ENCODE measurements at places on chromosomes 4 and X. TPM values are rescaled to one million over a fixed set of nuclear protein-coding genes. Genes with fewer than 3 reads are reported as not detected.
A peak's percentile ranks its signal among the peaks of the same experiment; 100 is the strongest.

GRCh38 chrX:40007131-40007755 lies 90.5 kb downstream of the BCOR start:
- no peak for DNase-seq

- DNase-seq: no peak
Observed at GRCh38 chr4:95778666-95779065, 61.2 kb upstream of the PDHA2 start.

DNA sequence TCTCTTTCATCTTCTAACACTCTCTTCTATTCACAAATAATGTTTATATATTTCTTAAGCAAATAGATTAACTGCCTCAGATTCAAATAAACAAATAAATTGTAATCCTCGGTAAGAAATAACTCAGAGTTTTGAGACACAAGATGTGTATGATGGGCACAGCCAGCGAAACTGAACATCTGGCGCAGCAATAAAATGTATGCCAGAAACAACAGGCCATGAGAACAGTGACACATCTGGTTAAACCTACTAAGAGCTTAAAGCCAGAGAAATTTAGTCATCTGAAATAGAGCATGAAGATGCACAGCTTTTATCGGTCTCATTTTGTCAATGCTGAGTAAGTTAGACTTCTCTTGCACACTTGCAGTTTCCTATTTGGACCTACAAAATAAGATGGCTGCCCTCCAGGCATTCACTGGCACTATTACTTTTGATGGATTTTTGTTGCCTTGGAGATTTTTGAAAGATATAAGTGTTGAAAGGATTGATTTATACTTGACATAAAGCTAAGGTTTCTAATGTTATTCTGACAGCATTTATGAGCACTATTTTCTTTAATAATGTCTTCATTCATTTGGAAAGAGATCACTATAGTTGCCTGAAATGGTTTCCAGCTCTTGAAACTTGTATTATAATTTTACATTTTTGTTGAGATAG lies 1444.0 kb downstream of the PCDH18 start:
- DNase-seq: peak; percentile 78

- no peak for DNase-seq
Observed at GRCh38 chr4:149518471-149518870, 297.2 kb downstream of the IQCM start.

DNA sequence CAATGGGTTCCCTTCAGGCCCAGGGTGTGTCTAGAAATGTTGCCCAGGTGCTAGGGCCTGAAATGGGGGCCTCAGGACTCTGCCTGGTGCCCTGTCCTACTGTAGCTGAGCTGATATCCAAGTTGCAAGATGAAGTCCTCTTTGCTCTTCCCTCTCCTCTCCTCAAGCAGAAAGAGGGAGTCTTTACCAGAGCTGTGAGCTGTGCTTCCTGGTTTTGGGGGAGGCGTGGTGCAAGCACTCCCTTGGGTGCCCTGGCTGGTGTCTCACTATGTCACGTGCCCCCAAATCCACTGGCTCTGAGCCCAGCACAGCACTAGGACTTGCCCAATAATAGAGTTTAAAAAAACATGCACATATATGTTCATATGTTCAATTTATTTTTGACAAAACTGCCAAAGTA lies 29.3 kb upstream of the CT47A1 start:
- no peak for DNase-seq

The CT55 gene
- not detected for polyA plus RNA-seq

DNA sequence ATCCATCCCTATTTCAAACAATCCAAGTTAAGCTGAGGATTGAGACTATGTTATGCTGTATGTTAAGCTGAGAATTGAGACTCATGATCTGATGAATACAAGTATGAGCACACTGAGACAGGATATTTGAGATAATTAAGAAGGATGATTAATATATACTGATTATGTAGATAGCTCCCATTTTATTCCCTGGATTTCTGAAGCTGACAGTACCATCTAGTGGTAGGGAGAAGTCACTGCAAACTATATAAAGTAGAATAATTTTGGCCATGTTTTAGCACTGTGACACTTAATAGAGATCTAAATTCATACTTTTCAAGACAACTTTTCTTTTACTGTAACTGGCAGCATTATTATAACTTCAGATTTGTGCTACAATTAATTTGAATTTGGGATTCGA lies 63.8 kb upstream of the HPRT1 start:
- no peak for DNase-seq

- DNase-seq: no peak
Observed at GRCh38 chr4:1210971-1211370, 38.0 kb downstream of the CTBP1 start.

The NAP1L3 gene
- polyA plus RNA-seq: 0.63 TPM

- no peak for DNase-seq
Observed at GRCh38 chrX:856566-857290, 226.1 kb downstream of the SHOX start.

DNA sequence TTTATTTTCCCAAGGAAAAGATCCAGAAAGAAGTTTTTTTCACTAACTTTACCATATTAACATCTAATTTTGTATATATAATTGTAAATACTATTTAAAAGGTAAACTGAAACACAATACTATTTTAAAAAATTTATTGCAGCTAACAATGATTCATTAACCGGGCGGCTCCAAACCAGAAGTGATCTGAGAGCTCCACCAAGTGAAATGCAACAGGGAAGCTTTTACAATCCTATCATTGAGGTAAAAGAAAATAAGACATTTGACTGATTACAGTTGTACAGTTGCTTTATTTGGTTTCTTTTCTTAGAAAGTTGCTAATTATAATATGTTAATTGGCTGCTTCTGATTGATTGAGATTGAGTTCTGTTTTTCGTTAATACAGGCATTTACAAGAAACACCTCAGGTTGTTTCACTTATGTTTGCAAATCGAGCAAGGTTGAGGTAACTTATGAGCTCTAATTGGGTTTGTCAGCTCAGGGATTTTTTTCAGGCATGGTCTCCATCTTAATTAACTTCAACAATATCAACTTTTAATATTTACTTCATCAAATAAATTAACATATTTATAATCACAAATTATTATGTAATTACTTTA lies 220.2 kb upstream of the UGT8 start:
- DNase-seq: peak; percentile 64

The GRIA3 gene
- 0.22 TPM for polyA plus RNA-seq

The NUP62CL gene
- 3.0 TPM for polyA plus RNA-seq

DNA sequence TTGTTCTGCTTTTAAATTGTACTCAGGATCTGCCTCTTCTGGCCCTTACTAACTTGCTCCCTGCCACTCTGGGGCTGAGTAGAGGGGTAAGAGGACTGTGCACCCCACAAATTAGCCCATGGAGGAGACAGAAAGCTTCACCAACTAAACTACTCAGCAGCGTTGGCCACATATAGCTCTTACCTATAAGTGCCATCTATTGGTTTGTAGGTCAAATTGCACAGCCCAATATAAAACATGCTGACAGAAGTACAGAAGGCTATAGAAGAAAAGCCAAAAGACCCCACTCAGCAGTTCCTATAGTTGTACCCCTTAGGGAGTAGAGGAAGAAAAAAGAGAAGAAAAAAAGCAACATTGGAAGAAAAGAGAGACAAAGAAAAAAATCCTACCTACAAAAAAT lies 341.2 kb upstream of the FMR1 start:
- no peak for DNase-seq

DNA sequence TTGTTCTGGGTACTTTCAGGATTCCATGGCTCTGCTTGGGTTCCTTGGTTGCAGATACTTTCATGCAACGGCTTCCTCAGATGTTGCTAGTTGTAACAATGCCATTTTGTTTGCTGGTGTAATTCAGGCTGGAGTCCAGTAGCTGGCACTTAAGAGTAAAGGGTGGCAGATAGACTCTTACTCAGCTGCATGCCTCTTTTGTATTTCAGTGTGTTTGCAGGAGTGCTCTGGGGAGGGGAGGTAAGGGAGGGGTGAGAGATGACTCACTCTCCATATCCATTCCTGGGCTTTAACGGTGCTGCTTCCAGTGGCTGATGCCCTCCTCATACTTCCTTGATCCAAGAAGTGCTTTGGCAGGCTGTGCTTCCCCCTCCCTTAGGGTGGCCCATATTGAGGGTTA lies 155.2 kb downstream of the ZNF330 start:
- DNase-seq: no peak

- no peak for DNase-seq
Observed at GRCh38 chr4:100391863-100392262, 126.0 kb downstream of the EMCN start.

The AFAP1 gene
- 7.1 TPM for polyA plus RNA-seq

DNA sequence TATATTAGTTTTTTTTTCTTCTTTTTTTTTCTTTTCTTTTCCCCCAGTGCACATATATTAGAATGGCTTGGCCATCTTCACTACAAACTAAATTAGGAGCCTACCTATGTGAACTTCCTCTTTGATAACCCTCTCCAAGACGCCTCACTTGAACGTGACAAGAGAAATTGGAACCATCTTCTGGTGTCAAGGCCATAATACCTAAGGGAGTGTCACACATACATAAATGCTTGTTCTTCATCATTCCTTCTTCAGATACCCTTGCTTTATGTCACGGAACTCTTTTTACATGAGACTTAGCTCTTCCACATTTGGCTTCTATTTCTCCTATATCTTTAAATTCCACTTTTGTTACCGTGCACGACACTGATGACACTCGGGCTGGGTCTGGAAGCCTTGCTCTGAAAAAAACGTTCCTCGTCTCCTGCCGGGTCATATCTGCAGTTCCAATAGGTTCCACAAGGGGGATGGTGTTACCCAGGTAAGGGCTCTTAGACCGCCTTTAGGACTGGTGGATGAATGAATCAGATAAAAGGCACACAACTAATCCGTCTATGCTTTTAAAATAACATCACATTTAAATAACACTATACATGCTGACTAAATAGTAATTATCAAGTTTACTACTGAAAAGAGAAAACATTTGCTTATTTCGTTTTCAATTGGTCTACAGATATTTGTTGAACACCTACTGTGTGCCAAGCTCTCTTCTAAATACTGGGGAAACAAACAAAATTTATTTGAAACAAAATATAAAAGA lies 19.9 kb downstream of the DGAT2L6 start:
- DNase-seq: no peak

- DNase-seq: peak; percentile 98
Observed at GRCh38 chr4:8274765-8275547, 5.4 kb downstream of the HTRA3 start.

The HOPX gene
- 731 TPM for polyA plus RNA-seq

- no peak for DNase-seq
Observed at GRCh38 chr4:16255730-16256129, 29.5 kb upstream of the TAPT1 start.

- no peak for DNase-seq
Observed at GRCh38 chr4:105436414-105436813, 37.4 kb downstream of the PPA2 start.

The GABRG1 gene
- polyA plus RNA-seq: not detected

DNA sequence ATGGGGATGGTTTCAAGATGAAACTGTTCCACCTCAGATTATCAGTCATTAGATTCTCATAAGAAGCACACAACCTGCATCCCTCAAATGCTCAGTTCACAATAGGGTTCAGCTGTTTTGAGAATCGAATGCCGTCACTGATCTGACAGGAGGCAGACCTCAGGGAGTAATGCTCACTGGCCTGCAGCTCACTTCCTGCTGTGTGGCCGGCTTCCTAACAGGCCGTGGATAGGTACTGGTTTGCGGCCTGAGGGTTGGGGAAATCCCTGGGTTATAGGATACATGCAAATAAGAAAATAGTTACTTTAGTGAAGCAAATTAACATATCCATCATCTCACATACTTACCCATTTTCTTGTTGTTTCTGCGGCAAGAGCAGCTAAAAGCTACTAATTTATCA lies 160.4 kb downstream of the MAD2L1 start:
- no peak for DNase-seq

GRCh38 chr4:13615161-13615560 lies 12.4 kb downstream of the BOD1L1 start:
- no peak for DNase-seq

The RTL5 gene
- polyA plus RNA-seq: 3.8 TPM

DNA sequence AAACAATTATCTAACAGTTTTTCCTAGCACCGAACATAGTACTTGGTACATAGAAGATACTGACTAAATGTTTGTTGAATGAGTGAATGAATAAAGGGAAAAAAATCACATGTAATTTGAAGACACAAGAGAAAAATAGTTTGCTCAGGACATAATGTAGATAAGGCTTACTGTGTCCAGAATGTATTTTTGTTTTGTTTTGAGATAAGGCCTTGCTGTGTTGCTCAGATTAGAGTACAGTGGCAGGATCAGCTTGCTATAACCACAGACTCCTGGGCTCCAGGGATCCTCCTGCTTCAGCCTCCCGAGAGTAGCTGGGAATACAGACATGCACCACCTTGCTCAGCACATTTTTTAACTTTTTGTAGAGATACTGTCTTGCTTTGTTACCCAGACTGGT lies 6.5 kb downstream of the FAM199X start:
- DNase-seq: no peak

DNA sequence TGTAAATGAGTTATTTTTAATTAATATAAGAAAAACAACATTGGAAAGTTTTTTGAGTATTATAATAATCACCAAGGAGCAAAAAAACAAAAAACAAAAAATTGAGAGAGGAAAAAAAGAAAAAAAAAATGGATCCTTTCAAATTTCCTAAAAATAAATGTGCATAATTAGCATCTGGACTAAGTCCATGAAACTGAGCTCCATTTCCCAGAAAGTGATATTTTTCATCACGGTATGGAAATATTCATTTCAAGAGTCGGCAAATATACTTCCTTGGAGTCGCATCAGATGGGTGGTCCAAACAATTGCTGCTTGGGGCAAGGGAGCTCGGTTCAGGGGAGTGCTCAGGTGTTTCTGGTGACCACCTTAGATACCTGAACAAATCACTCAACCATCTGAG lies 305.1 kb downstream of the LDB2 start:
- no peak for DNase-seq

DNA sequence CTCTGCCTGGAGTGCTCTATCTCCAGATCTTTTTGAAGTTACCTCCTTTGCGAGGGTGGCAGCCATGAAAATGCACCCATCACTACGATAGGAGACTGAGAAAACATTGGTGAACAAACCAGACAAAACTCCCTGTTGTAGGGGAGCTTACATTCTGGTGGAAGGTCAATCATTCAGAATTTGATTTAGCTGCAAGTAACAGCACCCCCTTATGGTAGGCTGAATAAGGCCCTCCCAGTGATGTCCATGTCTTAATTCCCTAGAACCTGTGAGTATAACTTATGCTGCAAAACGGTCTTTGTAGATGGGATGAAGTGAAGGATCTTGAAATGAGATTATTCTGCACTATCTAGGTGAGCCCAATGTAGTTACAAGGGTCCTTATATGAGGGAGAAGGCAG lies 5.6 kb upstream of the TEC start:
- DNase-seq: peak; percentile 46

GRCh38 chr4:147334478-147334877 lies 146.4 kb upstream of the EDNRA start:
- no peak for DNase-seq
